ENCODE measurements at places on chromosomes 12 and 14.
A peak's percentile ranks its signal among the peaks of the same experiment; 100 is the strongest.

GRCh38 chr14:102694530-102695166, 82.6 kb upstream of the TRAF3 start:
- peak; percentile 49 for DNase-seq

- DNase-seq, result no peak
Observed at GRCh38 chr14:104874110-104874531, 9.1 kb downstream of the CEP170B start.

- DNase-seq, result no peak
Observed at GRCh38 chr14:85295318-85295717, 234.6 kb upstream of the FLRT2 start.

DNA sequence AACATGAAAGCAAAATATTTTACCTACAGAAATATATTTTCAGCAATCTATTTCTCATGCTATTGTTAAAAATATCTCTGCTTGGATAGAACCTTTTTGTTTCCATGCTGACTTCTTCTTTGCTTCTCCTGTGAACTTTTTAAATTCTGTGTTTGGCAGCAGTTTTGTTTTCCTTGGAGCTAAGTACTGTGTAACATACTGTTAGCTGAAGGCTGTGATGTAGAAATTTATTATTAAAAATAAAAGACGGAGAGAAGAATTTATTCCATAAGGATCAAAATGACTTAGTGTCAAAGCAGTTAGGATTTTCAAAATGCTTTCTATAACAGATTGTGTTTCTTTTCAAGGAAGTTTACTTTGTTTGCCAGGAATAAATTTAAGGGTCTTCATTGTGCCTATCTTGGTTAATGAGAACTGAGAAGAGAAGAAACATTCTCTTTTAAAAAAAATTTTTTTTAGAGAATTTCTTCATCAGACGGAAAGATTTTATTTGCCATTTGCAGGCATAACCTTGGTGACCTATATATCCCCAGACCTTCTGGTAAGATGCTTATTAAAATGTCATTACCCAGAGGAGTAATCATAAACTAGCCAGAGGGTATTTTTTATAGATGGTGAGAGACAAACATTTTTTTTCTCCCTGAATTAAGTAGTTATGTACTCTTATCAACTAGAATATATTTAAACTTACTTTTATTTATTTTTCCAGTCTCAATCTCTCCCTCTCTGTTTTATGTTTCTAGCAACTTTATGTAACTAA, 147.1 kb upstream of the SLCO1C1 start:
- DNase-seq, result no peak

Data from urothelium cell line (cell line).